Activated naive CD4-positive, alpha-beta T cell (primary cell): ENCODE measurements at places on chromosomes 1 and 21.

DNA sequence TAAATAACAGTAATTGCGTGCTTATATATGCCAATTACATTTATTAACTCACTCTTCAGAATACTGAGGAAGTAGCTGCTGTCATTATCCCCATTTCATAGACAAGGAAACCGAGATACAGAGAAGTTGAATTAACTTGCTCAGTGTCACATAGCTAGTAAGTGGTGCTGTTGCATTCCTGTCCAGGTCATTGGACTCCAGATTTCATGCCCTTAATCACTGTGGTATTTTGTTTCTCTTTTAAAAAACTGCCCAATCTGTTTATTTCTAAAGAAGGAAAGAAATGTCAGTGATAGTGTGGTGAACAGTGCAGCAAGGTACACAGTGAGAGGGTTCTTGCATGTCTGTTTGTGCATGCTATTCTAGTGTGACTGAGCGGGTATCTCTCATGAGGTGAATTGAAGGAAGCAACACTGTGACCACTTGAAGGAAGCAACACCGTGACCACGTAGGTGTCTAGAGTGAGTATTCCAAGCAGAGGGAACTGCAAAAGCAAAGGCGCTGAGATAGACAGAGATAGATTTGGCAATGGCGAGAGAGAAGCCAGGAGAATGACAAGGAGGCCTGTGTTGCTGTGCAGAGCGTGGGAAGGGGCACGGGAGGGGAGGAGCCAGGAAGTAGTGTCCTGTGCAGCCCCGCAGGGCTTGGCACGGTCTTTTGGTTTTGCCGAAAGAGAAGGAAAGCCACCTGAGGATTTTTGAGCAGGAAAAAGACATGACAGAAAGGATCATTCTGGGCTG, 95.9 kb downstream of the CAMTA1 start:
- DNase-seq = no peak

GRCh38 chr1:92989936-92990583, 28.8 kb upstream of the DIPK1A start:
- no peak for DNase-seq

- no peak for DNase-seq
Measured at GRCh38 chr1:167198518-167199133, 22.1 kb upstream of the POU2F1 start.

- no peak for DNase-seq
Measured at GRCh38 chr1:2962946-2963345, 58.3 kb upstream of the ACTRT2 start.

GRCh38 chr1:7808253-7808844, 24.3 kb downstream of the PER3 start:
- DNase-seq = no peak

DNA sequence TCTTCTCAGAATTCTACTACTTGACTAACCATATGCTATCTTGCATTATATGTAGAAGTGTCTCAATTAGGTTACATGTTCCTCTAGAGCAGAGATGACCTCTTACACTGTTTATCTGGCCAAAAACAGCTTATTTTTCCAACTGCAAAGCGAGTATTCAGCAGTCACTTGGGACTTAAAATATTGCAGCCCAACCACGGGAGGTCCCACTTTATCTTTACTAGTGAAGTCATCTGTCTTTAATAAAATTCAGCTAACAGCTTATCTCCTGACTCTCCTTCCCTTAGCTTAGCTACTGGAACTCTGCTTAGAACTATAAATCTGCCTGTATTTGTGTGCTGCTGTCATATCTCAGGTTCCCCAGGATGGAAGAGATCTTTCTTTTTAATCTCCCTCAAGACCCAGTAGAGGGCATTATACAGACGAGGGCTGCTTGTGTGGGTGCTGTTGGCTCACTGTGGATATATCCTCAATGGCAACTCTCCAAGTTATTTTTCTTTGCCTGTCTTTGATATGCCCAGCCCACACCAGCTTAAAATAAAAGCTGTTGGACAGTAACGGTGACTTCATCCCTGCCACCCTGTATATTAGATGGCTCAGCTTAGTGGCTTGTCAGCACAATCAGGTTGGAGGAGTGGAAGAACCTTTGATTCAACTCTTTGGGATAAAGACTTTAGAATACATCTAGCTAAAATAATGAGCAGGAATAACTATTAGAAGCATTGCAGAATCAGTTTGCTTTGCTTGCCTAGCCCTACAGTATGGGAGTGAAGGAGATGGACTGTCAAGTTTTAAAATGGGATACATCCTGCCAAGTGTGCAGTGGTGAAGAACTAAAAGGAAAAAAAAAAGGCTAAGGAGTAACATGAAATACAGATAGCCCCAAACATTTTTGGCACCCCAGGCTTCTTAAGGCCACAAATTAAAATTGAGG, 9.6 kb downstream of the ENSA start:
- DNase-seq = no peak

GRCh38 chr1:175269151-175269550, 76.6 kb upstream of the KIAA0040 start:
- DNase-seq = no peak

GRCh38 chr1:36168514-36168913, 12.6 kb downstream of the MAP7D1 start:
- DNase-seq = no peak

GRCh38 chr1:208919371-208919770, 664.1 kb upstream of the CAMK1G start:
- no peak for DNase-seq

- no peak for DNase-seq
Measured at GRCh38 chr21:45366931-45367401, 38.0 kb upstream of the COL18A1 start.

DNA sequence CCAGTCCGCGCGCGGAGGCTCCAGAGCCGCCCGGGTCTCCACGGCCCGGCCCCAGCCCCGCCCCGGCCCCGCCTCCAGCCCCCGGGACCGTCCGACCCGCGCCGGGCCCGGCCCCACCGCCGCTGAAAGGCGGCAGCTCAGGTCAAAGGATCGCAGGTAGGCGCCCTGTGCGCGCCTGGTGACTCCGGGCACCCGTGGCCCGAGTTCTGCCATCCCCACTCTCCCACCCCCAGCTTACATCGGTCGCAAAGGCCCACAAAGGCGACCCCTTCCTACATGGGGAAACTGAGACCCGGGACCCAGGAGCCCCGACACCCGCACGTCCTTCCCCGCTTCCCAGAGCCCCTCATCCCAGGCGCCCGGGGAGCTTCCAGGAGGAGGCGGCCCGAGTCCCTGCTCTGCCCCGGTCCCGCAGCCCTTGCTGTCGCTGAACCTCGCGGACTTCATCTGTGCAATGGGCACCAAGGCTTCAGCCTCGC, at the start of gene TMEM200B:
TSS of gene TMEM200B (minus strand) at position 17 of the 479 bp plus-strand sequence. CDS start 2,075 bp downstream, outside the sequence.
- DNase-seq = no peak

- DNase-seq = no peak
Measured at GRCh38 chr1:245856944-245857531, 650.0 kb downstream of the SMYD3 start.

DNA sequence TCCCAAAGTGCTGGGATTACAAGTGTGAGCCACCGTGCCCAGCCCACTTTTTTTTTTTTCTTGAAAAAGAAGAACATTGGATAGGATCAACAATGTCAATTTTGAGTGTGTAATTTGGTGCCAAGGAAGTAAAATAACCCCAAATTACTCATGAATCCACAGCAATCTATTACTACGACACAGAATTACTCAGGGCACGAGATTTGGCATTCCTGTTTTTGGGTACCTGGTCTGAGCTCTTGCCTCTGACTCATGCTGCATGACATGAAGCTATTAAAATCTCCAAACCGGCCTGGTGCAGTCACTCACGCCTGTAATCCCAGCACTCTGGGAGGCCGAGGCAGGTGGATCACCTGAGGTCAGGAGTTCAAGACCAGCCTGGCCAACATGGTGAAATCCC, 10.4 kb downstream of the RNF19B start:
- no peak for DNase-seq

- DNase-seq = no peak
Measured at GRCh38 chr1:203207751-203208150, 21.2 kb upstream of the CHI3L1 start.

DNA sequence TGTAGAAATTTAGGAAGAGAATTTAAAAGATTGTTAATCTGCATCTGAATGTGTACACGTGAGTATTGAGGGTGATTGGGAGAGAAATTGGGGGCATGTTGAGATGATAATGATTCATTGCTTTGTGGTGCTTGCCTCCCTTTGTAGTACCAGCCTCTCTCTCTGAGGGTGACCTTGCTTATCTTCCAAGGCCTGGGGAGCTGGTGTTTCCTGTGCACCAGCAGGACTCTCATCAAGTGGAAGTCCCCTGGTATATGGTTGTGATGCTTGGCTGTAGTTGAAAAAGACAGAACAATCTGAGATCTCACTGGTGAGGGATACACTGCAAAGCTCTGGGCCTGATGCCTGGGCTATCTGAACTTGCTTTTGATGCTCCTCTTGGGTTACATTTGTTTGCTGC, 4.0 kb downstream of the TCHHL1 start:
- DNase-seq = no peak

- no peak for DNase-seq
Measured at GRCh38 chr1:198373376-198373775, 167.1 kb downstream of the ATP6V1G3 start.

- DNase-seq = no peak
Measured at GRCh38 chr1:46820560-46821060, 21.8 kb downstream of the CYP4B1 start.

GRCh38 chr1:8016210-8016894, 9.8 kb downstream of the ERRFI1 start:
- no peak for DNase-seq

GRCh38 chr1:89633800-89634625, 1.1 kb downstream of the LRRC8C start:
- DNase-seq = no peak

DNA sequence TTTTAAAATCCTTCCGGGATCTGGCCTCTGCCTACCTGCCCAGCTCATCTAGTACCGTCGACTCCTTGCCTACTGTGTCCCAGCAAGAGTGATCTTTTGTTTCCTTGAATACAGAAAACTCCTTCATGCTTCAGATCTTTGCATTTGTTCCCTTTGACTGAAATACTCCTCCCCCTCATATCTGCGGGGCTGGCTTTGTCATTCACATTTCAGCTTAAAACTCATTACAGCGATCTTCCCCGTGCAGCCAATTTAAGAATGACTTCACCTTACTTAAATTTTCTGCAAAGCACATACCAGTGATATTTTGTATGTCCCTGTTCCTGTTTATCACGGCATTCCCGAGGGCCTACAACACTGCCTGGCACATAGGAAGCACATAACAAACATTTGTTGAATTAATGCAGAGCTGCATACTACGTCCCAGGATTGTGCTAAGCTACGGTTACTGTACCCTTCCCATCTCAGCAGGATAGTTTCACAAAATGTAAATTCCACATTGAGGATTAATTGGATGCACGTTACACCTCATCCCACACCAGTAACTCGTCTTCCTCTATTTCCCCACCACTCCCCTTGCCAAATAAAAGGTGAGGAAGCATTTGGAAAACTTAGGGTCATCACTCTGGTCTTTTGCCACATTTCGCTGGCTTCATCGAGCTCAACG, 837 bp upstream of the DESI2 start:
- DNase-seq = no peak

DNA sequence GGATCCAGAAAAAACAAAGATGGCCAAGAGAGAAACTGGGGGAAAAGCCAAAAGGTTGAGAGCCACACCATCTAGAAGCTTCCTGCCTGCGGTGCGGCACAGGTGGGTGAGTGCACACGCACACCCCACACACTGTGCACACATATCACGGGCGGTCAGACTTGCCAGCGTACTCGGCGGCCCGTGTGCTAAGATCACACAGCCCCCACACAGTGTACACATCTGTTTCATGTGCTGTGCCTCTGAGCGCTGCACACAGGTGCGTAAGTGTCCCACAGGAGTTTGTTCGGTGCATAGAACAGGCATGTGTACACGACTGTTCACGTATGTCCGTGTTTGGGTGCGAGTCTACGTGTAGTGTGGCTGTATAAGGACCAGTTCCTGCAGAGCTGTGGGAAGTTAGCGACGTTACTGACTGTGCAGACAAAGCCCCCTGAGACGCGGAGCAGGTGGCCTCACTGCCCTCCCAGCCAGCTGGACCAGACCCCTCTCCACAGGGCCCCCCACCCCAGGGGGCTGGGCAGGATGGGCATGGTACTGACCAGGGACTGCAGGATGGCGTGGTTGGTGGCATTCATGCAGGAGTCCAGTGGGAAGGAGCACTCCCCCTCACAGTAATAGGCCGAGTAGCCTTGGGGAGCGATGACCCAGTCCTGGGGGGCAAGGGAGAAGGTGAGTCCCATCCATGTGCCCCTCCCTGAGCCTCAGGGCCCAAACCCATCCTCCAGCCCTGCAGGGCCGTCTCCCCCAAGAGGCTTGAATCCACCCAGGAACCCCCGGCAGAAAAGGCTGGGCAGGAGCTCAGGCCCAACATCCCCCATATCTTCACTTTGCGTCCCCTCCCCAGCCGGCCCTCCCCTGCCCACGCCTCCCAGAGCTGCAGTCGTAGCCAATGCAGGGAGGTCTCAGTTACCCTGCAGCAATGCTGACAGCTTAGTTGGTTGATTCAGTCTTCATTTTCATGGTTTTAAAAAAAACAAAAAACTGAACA, 8.3 kb downstream of the OXCT2 start:
- DNase-seq = no peak

DNA sequence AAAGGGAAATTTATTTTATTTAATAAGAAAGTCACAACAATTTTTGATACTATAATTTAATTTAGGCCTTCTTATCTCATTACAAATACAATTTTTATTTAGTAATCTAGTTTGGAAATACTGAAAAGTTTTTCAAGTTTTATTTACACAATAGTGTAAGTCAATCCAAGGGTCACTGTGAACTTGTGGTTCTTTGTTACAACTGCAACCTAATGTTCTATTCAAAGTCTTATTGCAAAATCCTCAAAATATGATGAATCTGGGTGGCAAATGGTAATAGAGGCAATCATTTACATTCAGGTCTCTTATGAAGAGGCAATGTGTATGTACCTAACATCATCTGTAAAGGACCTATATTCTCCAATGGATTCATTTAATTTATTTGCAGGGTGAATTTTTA, 421.2 kb downstream of the DPYD start:
- no peak for DNase-seq

DNA sequence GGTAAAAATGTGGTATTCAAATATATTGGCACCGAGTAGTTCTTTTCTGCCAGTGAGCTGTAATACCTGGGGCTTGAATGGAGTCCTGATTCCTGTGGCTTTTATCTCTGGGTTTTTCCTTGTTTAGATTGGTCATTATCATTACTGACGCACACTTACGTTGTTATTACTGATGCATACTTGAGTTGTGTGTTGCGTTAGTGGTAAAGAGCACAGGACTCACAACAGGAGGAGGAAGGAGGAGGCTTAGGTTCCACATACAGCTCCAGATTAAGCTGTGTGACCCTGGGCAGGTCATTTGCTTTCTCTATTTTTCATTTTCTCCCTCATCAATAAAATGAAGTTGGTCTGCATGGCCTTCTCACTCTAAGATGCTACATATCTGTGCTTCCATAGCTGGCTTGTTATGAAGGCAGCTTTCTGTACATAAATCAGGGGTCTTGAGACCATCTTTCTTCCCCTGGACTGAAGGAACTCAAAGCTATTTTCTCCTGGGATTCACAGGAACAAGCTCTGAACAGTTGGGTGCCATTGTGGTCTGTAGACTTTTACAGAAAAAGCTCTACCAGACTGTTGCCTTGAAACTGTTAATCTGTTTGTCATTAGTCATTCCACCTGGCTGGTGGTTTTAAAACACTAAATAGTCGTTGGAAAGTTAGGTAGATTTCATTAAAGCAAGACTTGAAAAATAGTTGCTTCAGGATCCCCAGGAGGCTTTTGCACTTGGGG, 5.6 kb downstream of the ARID1A start:
- DNase-seq = no peak
